ENCODE measurements at places on chromosomes 4 and X.

GRCh38 chrX:12159799-12160198, 21.5 kb downstream of the FRMPD4 start:
- no peak for DNase-seq

GRCh38 chr4:146793727-146794126, 151.9 kb downstream of the TTC29 start:
- DNase-seq: no peak

DNA sequence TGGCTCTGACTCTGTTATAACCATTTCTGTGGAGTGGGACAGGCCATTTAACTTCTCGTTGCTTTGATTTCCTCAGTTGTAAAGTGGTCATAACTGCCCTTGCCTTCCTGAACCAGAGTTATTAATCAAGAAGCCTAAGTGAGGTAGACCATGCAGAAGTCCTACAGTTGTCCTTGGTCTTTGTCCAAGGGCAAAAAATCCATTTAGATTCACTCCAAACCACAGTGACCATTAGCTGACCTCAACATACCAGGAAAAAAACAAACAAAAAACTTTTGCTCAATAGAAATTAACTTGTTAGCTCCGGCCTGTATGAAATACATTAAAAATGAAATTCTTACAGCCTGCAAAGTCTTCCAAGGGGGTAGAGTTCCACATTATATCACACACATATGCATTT, 52.7 kb downstream of the TBC1D9 start:
- DNase-seq: no peak

DNA sequence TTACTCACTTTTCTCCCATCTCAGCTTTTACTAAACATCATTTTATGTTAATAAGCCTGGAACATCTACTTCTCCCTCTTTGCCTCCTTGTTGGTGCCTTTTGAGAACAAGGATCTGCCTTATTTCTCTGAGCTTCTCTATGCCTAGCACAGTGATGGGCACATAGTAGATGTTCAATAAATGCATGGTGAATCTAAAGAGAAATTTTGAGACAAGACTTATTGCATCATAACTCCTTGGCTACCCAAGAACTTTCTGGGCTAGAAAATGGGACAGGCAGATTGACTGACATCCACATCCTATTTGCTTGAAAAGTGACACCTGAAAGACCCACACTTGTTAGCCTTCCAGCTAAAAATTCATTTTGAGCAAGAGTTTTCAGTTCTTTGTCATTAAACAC, 87.2 kb upstream of the TFDP3 start:
- no peak for DNase-seq

GRCh38 chr4:24265989-24266388, 318.4 kb downstream of the DHX15 start:
- no peak for DNase-seq

DNA sequence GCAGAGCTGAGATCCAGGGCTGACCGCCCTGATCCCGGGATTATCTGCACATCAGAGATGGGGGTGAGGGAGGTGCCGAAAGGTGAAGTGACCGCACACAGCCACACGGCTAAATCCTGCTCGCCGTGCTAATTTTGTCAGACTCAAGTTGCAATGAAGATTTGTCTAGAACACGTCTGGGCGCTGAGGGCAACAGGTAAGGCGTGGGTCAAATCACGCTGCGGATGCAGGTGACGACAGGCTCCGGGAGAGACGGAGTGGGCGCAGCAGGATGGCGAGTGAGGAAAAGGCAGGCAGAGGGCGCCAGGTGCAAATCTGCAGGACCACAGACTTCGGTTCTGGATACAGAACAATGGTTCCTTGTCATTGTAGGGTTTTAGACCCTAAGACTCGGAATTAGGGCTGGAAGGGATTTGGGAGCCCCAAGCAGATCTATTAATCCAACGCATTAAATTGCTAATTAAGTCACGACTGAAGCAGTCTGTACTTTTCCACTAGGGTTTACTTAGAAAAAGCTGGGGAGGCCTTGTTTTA, 1.9 kb upstream of the TBC1D14 start:
- no peak for DNase-seq

DNA sequence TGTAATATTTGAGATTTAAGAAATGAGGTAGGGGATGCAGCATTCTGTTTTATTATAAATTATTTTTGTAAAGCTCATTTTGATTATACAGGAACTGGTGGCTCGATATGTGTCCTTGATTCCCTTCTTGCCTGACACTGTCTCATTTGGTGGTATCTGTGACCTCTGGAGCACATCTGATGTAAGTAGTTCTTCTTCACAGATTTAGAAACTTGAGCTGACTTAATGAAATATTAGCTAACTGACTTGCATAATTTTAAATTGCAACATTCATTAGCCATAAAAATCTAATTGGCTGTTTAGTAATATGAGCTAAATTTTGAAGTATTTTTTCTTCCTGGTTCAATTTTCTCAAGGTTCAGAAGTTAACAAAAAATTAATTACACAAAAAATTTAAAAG, 69.1 kb downstream of the FBXL5 start:
- DNase-seq: no peak

DNA sequence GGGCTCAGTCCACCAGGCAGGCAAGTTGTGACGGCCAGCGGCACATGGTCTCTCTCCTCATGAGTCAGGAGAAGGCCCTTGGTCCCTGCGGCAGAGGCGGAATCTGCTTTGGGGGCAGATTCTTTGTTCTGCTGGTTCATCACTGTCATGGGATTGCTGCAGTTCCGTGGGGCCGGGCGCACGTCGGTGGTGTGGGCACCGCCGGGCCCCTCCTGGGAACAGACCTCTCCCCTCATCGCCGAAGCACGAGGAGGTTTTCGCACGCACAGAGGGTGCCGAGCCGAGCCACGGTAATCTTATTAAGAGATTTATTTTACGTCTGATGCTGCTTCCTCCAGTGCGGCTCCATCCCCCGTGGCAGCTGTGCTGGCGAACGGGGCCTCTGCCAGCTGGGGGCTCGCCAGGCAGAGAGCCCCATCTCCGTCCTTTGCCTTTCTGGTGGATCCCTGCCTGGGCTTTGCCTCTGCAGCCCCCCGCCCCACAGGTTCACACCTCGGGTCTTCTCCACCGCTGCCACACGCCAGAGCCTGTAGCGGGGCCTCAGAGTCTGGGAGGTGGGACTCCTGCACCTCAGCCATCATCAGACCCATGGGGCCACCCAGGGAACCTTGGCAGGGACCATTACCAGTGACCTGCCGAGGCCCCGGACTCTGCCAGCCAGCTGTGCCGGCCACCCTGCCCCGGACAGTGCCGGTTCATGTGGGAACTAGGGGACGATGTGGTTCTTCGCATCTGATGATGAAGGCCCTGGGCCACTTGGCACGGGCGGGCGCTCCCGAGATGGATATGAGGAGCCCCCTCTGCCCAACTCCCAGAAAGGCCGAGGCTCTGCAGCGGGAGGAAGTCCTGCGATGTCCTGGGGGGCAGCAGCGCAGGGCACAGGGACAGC, 86.7 kb upstream of the NKX1-1 start:
- DNase-seq: no peak

- no peak for DNase-seq
These were observed 3.0 kb upstream of the ATP1B4 start for GRCh38 chrX:120358737-120359456.

- DNase-seq: no peak
These were observed 1.4 kb downstream of the AFAP1 start for GRCh38 chr4:7938266-7938608.

- DNase-seq: no peak
These were observed 96.3 kb downstream of the GEMIN8 start for GRCh38 chrX:13933352-13933751.

DNA sequence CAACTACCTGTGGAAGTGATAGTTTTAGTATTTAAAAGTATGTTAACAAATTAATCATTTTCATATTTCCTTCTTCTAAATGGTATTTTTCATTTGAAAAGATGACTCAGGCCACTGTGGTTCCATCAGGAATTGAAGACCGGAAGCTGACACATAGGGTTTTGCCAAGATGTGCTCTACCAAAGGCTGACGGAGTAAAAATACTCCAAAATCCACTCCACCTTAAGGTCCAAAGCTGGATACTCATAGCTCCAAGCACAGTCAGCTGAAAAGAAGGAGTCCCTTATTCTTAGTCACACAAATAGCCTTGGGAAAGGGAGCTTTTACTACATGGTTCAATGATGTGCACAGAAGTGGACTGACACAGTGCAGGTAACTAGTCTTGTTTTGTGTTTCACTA, 472.0 kb downstream of the ARAP2 start:
- DNase-seq: no peak

All from activated CD4-positive, CD25-positive, alpha-beta regulatory T cell (primary cell).